Stimulated activated CD8-positive, alpha-beta memory T cell treated with anti-CD3 and anti-CD28 coated beads, Interleukin-15, amount 100 ng/mL, for 24 hours (primary cell): ENCODE measurements at places on chromosomes 2 and 18.

- DNase-seq: no peak
Measured at GRCh38 chr2:3450385-3451010, 68.8 kb downstream of the ADI1 start.

GRCh38 chr2:95348609-95349567 is 51.7 kb downstream of the KCNIP3 start:
- no peak for DNase-seq

GRCh38 chr18:62242955-62243354 is 55.9 kb downstream of the RELCH start:
- DNase-seq: no peak

DNA sequence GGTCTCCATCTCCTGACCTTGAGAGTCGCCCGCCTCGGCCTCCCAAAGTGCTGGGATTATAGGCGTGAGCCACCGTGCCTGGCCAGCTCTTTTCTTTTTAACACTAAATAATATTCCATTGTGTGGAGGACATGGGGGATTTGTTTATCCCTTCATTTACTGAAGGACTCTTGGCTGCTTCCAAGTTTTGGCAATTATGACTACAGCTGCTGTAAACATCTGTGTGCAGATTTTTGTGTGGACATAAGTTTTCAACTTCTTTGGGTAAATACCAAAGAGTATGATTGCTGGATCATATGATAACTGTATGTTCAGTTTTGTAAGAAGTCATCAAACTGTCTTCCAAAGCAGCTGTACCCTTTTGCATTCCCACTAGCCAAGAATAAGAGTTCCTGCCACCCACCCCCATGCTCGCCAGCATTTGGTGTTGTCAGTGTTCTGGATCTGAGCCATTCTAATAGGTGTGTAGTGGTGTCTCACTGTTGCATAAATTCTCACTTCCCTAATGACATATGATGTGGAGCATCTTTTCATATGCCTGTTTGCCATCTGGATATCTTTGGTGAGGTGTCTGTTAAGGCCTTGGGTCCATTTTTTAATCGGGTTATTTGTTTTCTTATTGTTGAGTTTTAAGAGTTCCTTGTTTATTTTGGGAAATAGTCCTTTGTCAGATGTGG is 52.2 kb downstream of the TNFRSF11A start:
- DNase-seq: no peak

- DNase-seq: no peak
Measured at GRCh38 chr2:12796657-12797056, 79.9 kb downstream of the TRIB2 start.

- DNase-seq: no peak
Measured at GRCh38 chr18:7147399-7147798, 29.8 kb upstream of the LAMA1 start.

- DNase-seq: no peak
Measured at GRCh38 chr2:22126106-22126505, 1002.3 kb downstream of the TDRD15 start.

- no peak for DNase-seq
Measured at GRCh38 chr2:146392186-146392585, 1452.6 kb upstream of the ACVR2A start.

- no peak for DNase-seq
Measured at GRCh38 chr18:73835656-73836364, 311.8 kb downstream of the FBXO15 start.

- no peak for DNase-seq
Measured at GRCh38 chr2:1051075-1051474, 100.4 kb downstream of the SNTG2 start.

GRCh38 chr2:116859708-116860107 is 954.8 kb upstream of the DDX18 start:
- no peak for DNase-seq

GRCh38 chr2:126936219-126936723 is 37.6 kb downstream of the TEX51 start:
- no peak for DNase-seq

DNA sequence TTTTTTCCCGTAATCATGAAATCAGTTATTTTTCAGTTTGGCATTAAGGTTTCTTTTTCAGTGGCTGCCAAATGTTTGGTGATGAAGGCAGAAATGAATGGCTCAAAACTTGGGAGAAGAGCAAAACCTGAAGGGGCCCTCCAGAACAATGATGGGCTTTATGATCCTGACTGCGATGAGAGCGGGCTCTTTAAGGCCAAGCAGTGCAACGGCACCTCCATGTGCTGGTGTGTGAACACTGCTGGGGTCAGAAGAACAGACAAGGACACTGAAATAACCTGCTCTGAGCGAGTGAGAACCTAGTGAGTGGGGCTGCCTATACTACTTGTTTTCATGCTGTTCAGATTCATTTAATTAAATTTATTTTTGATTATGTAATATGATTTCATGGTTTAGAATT is 29.2 kb upstream of the MSH2 start:
- DNase-seq: no peak

- no peak for DNase-seq
Measured at GRCh38 chr18:22839340-22839821, 93.7 kb upstream of the RBBP8 start.

DNA sequence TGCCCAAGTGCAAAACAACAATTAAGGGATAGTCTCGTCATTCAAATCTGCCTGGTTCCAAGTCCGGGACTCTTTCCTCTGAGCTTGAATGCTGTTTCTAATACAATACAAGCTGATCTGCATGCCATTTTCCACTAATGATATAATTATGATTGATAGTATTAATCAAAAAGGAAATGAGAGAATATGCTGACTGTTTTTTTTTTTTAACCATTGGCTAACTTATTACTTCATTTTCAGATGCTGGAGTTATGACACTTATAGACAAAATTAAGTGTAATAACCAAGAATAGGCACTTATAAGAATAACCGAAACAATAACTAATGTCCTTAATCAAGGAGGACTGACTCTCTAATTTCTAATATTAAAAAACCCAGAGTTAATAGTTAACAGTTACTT is 343.6 kb downstream of the LPIN1 start:
- no peak for DNase-seq

- no peak for DNase-seq
Measured at GRCh38 chr2:84631985-84632384, 115.7 kb downstream of the DNAH6 start.

- DNase-seq: no peak
Measured at GRCh38 chr18:27314996-27315395, 129.9 kb upstream of the CHST9 start.

DNA sequence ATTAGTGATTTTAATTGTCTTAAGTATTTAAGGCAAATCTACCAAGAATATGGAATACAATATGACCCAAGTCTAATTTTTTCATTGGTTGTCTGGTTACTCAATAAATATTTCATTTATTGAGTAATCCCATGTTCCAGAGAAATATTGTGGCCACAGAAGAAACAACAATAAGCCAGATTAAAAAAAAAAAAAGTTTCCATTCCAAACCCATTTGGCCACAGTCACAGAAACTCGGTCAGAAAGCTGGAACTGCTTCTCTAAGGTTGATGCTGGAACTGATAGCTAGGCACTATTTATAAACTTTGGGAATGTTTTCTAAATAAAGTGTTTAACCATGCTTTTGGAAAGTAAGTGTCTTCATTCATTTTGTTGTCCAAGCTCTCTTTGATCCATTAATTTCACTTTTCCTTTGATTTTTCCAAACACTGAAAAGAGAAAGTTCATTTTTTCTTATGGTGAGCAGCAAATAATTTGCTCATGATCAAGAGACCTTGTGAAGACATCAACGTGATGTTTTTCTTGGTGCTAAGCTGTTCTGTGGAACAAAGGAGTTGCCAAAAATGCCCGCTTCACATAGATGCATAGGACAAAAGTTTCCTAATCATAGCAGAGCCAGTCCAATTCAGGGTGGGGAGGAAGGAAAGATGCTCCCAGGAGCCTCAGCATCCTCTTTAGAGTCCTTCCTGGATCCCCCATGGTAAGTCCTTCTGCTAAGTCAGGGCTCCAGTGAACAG is 72.1 kb upstream of the CCBE1 start:
- DNase-seq: no peak

GRCh38 chr2:55107436-55107835 is 57.2 kb upstream of the RTN4 start:
- no peak for DNase-seq

GRCh38 chr18:54020156-54020745 is 204.2 kb downstream of the MBD2 start:
- no peak for DNase-seq

- DNase-seq: no peak
Measured at GRCh38 chr2:167190053-167190452, 301.8 kb downstream of the XIRP2 start.

DNA sequence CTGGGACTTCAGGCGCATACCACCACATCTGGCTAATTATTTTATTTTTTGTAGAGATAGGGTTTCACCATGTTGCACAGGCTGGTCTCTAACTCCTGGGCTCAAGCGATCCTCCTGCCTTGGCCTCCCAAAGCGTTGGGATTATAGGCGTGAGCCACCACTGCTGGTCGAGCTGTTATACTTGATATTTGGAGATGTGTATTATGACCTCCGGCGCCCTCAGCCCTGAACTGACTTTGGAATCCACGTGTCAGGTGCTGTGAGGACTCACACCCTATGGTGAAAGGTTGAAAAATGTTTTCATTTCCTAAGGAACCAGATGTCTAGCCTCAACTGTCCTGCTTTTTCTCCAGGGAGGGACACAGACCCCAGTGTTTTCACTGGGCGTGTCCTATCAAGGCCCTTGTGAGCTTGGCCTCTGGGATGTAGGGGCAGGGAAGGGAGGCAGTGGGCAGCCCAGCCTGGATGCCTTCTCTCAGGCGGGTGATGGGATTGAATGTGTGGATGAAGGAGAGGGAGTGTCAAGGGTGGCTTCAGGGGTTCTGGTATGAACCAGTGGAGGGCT is 56.4 kb upstream of the HAAO start:
- no peak for DNase-seq

DNA sequence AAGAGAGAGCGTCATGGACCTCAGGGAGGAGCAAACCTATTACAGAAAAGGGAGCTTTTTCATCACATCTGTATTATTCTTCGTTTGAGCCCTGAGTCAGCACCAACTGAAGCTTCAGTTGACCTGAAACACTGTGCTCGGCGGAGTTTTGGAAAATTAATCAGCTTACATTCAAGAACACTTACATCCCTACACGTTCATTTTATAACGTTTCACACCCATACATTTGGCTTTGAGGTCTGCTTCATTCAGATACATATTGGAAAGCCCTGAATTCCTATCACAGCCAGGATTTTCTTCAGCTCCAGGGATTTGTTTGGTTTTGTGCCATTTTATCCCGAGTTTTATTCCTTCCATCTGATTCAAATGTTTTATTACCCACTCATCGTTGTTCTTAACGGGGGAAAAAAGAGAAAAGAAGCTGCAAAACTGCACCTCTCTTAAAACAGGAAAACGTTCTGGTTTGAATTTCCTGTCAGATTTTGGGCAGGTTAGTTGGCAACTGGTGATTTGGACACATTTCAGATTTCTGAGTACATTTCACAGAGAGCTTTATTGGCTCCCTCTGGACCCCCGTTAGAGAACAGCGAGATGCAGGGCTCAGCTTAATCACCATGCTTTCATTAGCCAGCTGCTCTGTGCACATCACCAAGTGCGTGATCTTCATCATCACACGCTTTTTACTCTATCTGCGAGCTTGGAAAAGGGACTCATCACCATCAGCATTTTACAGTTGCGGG is 88.8 kb downstream of the CDC42EP3 start:
- no peak for DNase-seq

- no peak for DNase-seq
Measured at GRCh38 chr2:75221862-75222261, 22.5 kb upstream of the TACR1 start.

DNA sequence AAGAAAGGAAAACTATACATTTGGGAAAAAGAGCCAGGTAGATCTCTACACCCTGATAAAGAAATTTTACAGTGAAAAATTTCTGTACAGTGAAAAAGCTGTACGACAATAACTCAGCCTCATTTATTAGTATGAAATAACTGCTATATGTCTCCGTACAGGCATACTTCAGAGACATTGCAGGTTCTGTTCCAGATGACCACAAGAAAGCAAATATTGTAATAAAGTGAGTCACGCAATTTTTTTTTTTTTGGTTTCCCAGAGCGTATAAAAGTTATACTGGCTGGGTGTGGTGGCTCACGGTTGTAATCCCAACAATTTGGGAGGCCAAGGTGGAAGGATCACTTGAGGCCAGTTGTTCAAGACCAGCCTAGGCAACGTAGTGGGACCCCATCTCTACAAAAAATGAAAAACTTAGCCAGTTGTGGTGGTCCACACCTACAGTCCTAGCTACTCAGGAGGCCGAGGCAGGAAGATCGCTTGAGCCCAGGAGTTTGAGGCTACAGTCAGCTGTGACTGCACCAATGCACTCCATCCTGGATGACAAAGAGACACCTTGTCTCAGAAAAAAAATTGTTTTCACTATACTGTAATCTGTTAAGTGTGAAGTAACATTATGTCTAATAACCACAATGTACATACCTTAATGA is 28.2 kb upstream of the AMMECR1L start:
- no peak for DNase-seq

GRCh38 chr2:180195847-180196246 is 188.8 kb upstream of the CWC22 start:
- no peak for DNase-seq

GRCh38 chr2:176936410-176936809 is 276.2 kb upstream of the HNRNPA3 start:
- DNase-seq: no peak

GRCh38 chr2:84939426-84940087 is 31.4 kb upstream of the KCMF1 start:
- DNase-seq: no peak

DNA sequence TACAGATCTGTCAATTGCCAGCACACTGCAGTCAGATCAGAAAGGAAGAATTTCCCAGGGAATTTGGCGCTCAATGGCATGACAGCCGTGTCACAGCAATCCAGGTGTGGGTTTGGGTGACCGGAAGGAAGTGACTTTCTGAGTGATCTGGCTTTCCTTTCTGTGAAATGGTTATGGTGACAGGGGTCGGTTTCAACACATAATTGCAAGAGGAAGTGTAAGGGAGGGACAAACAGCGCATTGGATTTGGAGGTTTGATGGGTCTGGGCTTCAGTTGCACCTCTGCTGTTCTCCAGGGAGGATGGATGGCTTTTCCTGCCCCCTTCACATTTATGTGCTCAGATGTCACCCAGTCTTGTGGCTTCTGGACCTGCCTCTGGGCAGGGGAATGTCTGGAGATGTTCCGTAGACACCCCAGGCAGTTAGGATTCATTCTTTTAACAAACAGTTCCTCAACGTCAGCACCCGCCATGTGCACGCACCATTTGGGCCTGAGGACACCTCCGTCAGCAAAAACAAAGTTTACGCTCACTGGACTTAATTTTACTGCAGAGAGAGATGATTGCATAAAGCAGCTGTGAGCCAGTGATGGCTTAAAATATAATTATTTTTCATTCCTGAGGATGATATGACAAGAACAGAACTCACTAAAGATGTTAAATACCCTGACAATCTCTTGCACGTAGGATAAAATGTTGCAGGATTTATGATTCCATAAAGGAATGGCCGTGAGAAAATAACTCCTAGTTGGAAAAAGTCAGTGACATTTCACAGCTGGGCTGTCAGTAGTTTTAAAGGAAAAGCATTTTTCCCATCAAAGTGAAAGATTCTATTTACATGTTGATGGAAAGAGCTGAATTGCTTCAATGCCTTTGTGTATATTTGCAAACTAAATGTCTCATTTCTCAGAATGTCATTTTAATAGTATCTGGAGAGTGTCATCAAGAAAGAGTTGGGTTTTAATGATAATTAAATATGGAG is 36.9 kb downstream of the MBP start:
- DNase-seq: no peak

- no peak for DNase-seq
Measured at GRCh38 chr2:78290581-78291214, 734.8 kb upstream of the REG3G start.
